ENCODE measurements at places on chromosomes 6 and 20.
A peak's percentile ranks its signal among the peaks of the same experiment; 100 is the strongest.

DNA sequence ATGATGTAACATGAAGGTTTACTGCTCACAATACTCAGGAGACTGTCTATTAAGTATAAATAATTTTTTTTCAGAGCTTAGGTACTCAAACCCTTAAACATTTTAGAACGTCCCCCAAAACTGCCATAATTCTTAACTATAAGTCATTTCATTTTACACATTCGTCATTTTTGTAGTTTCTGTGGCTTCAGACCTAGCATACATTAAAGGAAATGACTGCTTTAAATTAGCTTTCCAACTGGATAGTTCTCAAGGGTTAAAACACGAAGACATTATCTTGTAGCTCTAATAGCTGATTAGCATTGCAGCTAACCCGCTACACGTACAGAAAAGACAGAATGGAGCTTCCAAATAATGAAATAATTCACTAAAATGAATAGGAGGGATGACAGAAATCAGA, 24.9 kb upstream of the PLN start:
- no peak for DNase-seq

- no peak for DNase-seq
These were observed 173.6 kb downstream of the TAF4 start for GRCh38 chr20:61891916-61892649.

DNA sequence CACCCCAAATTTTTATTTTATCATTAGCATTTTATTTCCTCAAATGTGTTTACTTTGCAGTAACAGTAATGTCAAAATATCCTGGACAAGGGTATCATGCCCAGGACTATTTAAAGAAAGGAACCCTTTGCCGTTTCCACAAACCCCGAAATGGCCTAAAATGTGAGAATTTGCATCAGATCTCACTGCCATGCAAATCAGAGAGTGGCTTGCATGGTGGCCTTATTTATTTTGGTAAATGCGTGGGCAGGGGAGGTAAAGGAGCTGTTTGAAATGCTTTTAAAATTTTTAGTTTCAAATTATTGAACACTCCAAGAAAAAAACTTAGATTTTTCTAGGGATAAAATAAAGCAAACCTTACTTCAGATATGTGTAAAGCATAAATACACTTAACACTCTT, 43.8 kb downstream of the ADAT2 start:
- DNase-seq = no peak

DNA sequence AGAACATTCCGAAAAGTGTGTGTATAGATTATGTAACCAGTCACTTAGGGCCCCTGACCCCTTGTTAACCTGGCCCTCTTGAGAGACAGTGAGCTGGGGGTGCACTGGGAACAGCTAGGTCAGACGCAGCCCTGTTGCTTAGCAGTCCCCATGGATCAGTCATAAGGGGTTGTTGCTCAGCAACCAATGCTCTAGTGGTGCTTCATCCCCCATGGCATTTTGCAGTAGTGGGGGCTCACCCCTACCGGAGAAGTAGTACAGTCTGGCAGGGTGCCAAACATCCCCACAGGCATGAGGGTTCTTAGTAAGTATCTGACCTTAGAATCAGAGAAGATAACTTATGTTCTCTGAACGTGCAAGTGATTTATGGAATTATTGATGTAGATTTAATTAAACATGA, 12.3 kb downstream of the PKIB start:
- DNase-seq = no peak

DNA sequence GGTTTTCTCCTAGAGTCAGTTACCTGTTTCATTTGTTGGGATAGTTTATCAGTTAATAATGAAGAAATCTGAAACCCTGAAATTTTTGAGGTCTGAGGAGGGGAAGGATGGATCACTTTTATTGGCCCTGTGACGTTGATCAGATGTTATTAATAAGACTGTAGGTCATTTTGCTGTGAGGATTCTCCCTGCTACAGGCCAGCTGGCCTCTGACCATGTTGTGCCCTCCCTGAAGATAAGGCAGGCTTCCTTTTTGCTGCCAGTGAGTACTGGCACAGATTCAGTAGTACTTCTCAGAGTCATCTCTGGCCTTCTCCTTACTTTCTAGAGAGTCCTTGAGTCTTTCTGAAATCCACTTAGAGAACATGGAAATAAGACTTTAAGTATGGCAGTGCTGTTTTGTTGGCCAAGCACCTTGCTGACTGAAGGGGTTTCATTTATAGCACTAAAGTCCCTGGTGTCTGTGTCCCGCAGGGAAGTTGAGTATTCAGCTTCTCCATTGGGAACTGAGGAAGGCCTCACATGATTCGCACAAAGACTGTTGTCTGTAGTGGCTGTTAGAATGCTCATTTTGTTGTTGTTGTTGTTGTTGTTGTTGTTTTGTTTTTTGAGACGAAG, 202.6 kb downstream of the DTNBP1 start:
- no peak for DNase-seq

DNA sequence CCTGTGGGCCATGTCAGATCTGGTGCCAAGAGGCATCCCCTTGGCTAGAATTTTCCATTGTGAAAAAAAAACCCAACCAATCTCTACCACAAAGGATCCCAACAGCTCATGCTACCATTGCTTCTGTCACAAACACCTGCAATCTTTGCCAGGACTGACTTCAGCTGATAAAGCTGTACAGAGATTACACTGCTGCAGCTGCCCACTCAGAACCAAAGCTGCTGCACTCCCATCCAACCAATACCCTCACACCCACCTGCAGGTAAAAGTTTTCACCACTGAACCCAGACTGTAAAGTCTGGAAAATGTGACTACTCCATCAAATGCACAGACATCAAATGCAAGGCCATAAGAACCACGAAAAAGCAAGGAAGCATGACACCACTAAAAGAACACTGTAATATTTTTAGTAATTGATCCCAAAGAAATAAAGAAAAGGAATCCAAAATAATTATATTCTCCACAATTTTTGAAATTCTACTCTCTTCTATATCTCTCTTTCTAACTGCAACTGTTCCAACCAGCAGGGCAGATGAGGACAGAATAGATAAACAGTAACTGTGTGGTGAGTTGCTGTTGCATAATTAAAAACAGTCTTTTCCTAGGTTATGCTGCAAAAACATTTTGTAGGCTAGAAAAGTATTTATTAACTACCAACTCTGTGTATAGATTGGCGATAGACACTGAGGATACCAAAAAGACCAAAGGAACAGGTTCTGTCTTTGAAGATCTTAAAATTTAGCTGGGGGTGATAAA, 128.0 kb upstream of the MCHR2 start:
- DNase-seq = no peak

DNA sequence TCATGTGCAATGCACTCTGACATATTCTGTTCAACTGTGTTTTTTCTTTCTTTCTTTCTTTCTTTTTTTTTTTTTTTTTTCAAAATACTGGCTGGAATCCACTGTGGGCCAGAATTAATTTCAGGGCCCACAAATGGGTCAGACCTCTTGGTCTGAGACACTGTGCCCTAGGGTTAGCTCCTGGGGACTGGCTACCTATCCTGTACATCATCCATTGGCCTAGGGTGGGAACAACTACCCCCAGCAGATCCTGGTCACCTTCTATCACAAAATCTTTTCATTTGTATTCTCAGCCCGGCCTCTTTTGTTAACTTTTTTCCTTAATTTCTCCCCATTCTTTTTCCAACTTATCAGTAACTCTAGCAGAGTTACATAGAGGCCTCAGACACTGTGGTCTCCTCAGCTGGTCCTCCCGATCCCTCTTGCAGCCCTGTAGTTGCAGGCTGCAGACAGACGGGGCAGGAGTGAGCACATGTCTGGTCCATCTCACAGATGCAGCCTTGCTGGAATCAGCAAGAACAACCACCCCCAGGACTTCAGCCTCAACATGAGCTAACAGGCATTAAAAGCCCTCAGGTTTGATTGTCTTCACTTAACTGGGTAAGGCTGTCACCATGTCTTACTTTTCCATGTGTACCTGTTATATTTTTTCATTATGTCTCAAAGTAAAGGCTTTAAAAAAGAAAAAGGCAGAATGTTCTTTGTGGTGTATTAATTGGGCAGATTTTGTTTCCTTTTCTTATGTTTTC, 41.3 kb downstream of the TXLNB start:
- DNase-seq = peak; percentile 60

- DNase-seq = no peak
These were observed 35.3 kb upstream of the PAX1 start for GRCh38 chr20:21670126-21670525.

GRCh38 chr6:136251394-136251793, 1.3 kb upstream of the MTFR2 start:
- DNase-seq = no peak

DNA sequence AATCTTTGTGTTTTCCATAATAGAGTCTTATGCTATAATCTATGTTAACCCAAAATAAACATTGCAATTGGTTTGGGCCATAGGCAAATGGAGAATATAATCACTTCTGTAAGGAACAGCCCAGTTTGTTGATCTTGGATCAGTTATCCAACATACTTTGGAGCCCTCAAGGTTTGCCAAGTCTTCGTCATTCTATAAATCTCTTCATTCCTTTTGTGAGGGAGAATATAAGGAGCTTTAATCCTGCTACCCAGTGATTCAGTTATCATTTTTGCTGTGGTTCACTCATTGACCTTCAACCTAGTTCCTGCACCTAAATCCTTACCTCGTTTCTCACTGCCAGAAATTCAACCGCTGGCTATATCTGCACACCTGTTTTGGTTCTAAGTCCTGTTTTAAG, 500.3 kb upstream of the PTCHD4 start:
- no peak for DNase-seq

DNA sequence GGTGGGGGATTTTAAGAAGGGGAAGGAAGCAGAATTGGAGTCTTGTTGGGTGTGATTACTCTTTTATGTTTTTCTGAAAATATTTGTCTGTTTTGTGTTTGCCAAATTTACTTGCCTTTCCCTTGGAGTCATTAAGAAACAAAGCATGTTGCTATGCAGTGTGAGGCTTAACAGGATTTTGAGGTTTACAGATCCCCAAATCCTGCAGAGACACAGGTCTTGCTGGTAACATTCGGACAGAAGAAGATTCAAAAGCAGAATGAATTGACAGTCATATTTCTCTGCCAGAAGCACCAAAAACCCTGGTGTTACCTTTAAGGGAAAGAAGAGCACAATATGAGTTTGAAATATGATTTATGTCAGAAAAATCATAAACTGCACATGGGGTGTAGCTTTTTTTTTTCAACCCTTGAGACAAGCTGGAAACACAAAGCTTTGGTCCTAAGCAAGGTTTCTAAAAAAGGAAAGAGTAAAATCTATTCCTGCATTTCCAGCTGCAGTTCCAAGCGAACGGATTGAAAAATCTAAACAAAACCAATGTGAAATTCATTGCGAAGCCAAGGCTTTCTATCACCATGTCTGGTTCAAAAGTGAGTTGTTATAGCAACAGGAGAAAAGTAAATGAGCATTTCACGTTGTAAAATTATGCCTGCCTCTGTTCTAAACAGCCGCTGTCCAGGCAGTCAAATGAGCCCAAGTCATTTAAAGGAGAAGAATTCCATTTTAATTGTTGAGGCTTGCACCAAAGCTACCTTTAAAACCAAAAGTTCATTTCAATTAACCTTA, 358.9 kb upstream of the SASH1 start:
- no peak for DNase-seq

GRCh38 chr6:41132254-41132653, 21.9 kb downstream of the TREML1 start:
- DNase-seq = no peak

- no peak for DNase-seq
These were observed at the start of gene SLC12A5 for GRCh38 chr20:46028772-46029371. TSS of gene SLC12A5 (plus strand) at chr20:46029215. CDS start at chr20:46029345, 130 bp downstream.

- no peak for DNase-seq
These were observed 634.7 kb downstream of the MAFB start for GRCh38 chr20:40054311-40054710.

GRCh38 chr6:116894669-116895068, 17.6 kb downstream of the RFX6 start:
- no peak for DNase-seq

DNA sequence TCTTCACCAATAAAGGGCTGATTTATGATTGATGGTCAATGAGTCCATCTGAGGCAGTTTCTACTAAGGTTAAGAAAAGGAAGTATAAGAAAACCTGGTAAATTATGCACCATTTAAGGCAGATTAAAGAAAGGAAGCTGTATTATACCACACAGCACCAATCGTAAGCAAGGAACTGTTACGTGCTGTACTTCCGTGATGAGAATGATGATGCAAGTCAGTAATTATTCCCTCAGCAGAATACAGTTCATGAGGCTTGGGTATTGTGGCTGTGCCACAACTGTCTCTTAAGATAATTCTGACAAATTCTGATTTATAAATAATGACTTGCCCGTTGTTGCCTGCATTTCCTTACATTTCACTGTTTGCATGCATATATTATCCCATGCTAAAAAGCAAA, 699.0 kb downstream of the HDGFL1 start:
- DNase-seq = no peak

GRCh38 chr6:56684342-56685101, 41.8 kb upstream of the DST start:
- DNase-seq = no peak

- DNase-seq = no peak
These were observed 2.6 kb downstream of the SS18L1 start for GRCh38 chr20:62146019-62146755.

- no peak for DNase-seq
These were observed 109.3 kb downstream of the GPX5 start for GRCh38 chr6:28634761-28635546.

DNA sequence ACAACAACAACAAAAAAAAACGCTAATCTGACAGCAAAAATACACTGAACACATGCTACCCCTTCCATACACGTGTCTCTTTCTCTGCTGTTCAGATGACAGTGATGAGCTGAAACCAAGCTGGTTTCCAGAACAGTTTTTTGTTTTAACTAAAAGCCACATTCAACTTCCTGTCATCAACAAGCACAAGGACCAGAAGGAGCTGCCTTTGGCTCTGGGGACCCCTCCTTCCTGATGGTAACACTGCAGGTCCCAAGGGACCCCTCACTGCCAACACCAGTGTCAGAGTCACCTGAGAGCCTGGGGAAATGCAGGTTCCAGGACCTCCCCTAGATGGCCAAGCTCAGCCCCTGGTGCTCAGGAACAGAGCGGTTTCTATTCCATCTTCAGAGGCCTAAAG, 6.0 kb downstream of the CST7 start:
- peak; percentile 76 for DNase-seq

DNA sequence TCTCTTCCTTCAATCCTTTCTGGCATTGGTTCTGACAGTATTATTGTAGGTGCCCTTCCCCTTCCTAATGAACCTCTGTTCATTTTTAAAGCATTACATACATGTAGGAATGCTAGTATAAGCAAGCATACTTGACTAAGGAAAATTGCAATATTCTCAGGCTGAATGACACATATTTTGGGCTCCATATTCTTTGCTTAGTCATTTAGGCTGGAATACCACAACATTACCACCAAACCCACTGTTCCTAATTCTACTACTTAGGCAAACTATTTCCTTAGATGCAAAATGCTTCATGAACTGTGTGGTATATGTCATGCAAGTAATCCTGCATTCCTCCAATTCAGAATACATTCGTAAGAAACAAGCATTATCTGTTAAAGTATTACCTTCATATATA, 113.9 kb downstream of the PRDM1 start:
- DNase-seq = no peak

- DNase-seq = no peak
These were observed 79.7 kb downstream of the EDN1 start for GRCh38 chr6:12369781-12370262.

- DNase-seq = no peak
These were observed 125.9 kb upstream of the MLIP start for GRCh38 chr6:53985366-53985765.

GRCh38 chr6:89723046-89723445, 84.5 kb upstream of the LYRM2 start:
- DNase-seq = no peak

GRCh38 chr6:20426177-20427082, 24.8 kb downstream of the E2F3 start:
- no peak for DNase-seq

All from immature natural killer cell (primary cell).